Islet precursor cell (in vitro differentiated cells): ENCODE measurements at places on chromosomes 12 and 14.
A peak's percentile ranks its signal among the peaks of the same experiment; 100 is the strongest.

- no peak for DNase-seq
Observed at GRCh38 chr12:45915405-45915804, 75.0 kb downstream of the SCAF11 start.

DNA sequence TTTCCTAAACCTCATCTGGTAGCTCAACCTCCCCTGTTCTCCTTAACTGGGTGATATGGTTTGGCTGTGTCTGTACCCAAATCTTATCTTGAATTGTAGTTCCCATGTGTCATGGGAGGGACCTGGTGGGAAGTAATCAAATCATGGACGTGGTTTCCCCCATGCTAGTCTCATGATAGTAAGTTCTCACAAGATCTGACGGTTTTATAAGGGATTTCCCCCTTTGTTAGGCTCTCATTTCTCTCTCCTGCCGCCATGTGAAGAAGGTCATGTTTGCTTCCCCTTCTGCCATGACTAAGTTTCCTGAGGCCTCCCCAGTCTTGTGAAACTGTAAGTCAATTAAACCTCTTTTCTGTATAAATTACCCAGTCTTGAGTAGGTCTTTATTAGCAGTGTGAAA lies 19.5 kb downstream of the COX16 start:
- DNase-seq, result no peak

- no peak for DNase-seq
Observed at GRCh38 chr12:53950789-53951576, 3.7 kb upstream of the HOXC12 start.

DNA sequence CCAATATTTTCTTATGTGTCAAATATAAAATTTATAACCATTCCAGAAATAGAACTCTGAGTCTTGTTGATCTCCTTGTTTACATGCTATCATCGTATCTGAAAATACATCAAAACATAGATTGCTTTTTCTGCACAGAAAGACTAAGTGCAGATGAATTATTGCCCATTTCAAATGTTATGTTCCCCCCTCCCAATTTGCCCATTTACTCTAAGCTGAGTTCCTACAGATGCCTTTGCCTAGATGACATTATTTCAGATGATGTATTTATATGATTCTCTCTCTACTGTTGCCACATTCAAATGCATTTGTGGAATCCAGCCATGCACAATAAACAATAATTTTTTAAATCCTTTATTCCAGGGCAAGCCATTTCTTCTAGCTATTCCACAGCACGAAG lies 810.1 kb upstream of the MGAT4C start:
- no peak for DNase-seq

DNA sequence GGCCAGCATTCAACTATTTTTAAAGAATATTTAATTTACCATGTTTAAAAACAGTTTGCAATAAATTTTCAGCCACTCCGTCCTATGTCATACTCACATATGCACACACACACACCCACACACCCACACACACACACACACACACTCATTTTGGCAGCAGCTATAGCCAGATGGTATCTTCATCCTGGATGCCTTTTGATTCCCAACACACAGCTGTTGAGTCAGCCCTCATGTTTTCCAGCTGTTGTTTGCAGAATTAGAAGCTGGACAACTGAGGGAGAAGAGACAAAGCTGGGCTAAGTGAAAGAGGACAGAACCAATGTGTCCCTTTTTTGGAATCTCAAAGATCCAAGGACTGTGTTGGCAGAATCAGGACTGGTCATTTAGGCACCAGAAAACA lies 80.0 kb upstream of the EGLN3 start:
- DNase-seq, result no peak

DNA sequence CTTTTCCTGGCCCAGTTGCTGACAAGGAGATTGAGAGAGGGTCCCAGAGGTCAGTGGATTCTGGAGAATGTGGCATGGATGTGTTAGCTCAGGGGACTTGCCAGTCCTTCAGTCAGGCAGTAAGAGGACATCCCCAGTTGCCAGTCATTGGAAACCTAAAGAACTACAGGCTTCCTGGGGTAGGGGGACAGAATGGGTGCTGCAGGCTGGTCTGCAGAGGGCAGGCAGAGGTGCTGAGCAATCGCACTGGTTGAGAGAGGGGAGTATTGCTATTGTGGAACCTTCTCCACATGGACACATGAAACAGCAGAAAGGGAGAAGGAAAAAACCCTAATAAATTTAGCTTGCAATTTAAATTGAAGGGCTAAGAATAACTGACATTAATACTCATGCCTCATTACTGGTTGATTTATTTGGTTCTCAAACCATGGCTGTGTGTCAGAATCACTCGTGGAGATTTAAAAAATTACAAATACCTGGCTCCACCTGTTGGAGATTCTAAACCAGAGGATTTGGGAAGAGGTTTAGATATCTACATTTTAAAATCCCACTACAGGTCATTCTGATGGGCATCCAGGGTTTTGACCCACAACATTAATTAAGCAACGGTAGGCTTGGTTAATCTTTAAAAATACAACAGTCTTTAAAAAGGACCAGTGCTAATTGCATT lies 71.2 kb upstream of the SLC38A2 start:
- no peak for DNase-seq

DNA sequence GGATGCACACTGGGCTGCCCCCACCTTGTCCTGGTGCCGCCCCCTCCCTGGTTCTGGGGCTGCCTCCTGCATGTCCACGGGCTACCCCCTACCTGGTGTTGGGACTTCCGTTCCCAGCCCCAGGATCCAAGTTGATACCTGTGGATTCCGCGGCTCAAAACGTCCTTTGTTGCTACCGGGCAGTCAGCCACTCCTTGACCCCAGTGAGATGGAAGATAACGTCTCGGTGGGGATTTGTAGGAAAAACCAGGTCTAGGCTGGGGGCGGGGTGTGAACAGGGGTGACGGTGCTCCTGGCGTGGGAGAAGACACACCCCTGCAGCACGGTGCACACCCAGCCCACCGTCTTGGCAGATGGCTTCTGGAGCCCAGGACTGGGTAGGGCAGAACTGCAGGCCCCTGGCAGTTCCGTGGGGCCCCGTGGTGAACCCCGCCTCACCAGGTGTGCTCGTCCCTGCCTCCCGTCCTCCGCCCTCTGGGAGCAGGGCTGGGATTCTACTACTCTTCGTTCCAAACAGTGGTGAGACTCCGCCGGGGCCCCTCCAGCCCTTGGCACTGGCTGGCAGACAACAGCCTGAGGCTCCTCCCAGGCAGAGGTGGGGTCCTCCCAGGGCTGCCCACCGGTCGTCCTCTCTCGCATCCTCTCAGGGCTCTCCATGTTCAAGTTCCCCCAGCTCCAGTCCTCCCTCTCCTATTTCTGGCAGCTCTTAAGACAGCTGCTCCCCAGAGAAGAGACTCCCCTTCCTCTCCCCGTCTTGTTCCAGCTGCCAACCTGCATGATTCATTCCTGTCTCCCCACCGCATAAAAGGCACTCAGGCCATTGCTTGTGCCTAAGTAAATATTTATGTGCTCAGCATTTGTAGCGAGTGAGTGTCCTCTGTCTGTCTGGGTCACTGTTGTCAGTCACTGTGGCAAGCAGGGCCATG lies 75.5 kb downstream of the FBXL14 start:
- peak; percentile 77 for DNase-seq

- DNase-seq, result no peak
Observed at GRCh38 chr14:99936738-99937474, 128.3 kb upstream of the EVL start.

GRCh38 chr12:33771889-33772288 lies 250.4 kb upstream of the ALG10 start:
- DNase-seq, result no peak

- DNase-seq, result peak; percentile 84
Observed at GRCh38 chr12:57604992-57605810, 577 bp downstream of the DTX3 start.

- no peak for DNase-seq
Observed at GRCh38 chr14:66758031-66758613, 250.2 kb downstream of the GPHN start.

- DNase-seq, result peak; percentile 84
Observed at GRCh38 chr12:2959505-2960389, 550 bp downstream of the TEAD4 start.

GRCh38 chr12:122966743-122967550 lies 684 bp upstream of the ABCB9 start:
- DNase-seq, result no peak

GRCh38 chr14:75499084-75499875 lies 23.0 kb upstream of the BATF start:
- no peak for DNase-seq

DNA sequence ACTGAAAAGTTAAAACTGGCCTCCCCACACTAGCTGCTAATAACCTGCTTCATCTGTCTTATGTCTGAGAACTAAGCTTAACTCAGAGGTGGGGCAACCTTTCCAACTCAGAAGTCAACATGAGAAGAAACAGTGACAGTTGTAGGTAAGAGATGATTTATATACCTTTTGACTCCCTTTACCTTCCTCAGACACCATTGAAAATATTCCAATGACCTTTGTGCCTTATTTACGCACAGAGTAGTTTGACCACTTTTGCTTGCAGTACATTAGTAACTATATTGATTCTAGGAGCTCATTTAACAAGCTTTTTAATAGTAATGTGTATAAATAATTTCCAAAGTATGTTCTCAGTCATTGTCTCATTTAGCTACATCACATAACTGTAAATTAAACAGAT lies 77.6 kb downstream of the ALX1 start:
- no peak for DNase-seq

DNA sequence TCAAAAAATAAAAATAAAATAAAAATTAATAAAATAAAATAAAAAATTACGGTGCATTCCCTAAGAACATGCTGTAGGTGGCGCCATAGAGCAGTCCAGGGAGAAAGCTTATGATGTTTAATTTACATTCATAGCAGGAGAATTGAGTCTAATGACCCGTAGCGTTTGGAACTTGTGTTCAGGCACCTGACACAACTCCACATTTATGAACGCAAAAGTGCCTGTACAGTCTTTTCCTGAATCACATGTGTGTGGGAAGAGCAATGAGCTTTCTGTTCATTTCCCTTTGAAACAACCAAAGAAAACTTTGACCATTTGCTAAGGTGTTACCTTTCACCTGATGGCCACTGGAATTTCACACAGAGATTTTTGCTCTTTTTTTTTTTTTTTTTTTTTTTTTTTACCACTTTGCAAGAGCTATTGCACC lies 60.6 kb upstream of the KCNA1 start:
- peak; percentile 16 for DNase-seq

DNA sequence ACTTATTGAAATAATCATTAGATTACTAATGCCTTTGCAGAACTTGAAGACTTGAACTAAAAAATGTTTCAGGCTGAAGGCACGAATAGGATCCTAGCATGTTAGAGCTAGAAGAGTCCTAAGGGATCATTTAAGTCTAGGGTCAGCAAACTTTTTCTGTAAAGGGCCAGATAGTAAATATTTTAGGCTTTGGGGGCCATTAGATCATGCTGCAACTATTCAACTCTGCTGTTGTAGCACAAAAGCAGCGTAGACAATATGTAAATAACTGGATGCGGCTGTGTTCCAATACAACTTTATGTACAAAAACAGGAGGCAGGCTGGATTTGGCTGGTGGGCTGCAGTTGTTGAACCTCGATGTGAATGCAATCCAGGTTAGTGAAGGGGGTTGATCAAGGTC lies 221.7 kb downstream of the ATP23 start:
- DNase-seq, result no peak

GRCh38 chr14:50667684-50667995 lies 466 bp downstream of the SAV1 start:
- DNase-seq, result no peak

GRCh38 chr12:1851151-1851701 lies 30.9 kb downstream of the LRTM2 start:
- DNase-seq, result peak; percentile 5

GRCh38 chr14:71138448-71139293 lies 231.4 kb downstream of the PCNX1 start:
- DNase-seq, result peak; percentile 62

DNA sequence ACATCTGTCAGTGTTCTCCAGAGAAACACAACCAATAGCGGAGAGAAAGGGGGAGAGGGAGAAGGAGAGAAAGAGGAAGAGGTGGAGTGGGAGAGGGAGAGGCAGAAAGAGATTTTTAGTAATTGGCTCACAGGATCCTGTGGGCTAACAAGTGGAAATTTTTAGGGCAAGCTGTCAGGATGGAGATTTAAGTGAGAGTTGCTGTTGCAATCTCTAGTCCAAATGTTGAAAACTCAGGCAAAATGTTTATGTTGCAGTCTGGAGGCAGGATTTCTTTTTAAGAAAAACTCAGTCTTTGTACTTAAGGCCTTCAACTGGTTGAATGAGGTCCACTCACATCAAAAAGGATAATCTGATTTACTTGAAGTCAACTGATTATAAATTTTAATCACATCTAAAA lies 12.5 kb upstream of the GLIPR1L2 start:
- DNase-seq, result no peak

GRCh38 chr12:52692254-52692653 lies 11.1 kb downstream of the KRT77 start:
- peak; percentile 80 for DNase-seq

DNA sequence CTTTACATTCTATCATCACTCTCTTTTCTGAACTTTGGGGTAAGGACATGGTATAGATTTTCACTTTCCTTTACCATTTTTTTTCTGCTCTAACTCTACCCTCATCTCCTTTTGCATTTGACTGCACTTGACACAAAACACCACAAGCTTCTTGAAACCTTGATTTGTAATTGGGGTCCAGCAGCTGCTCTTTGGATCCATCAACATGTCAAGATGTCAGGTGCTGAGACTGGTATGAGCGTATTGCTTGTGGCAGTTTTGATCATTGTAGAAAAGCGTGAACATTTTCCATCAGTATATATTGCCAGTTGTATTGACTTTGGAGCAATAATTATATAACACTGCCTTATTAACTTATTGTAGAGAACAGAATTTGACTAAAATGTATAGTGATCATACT lies 838.6 kb downstream of the TRHDE start:
- no peak for DNase-seq

DNA sequence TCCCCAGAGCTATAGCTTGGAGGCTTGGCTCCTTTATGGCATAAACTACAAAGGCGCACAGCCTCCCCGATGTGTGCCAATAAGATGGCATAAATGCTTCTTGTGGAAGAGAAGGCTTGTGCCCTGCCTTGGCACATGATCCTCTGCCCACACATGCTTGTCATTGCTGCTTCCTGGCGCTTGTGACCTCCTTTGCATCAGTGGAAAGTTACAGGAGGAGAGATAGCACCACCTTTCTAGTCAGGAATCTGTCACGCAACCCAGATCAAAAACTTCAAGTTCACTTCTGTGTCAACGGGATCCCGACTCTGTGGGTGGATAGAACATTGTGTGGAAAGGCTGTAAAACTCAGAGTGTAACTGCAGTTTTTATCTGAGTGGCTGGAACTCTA lies 183.8 kb upstream of the HIF1A start:
- DNase-seq, result no peak

- no peak for DNase-seq
Observed at GRCh38 chr14:30884901-30885300, 10.5 kb downstream of the COCH start.

- DNase-seq, result no peak
Observed at GRCh38 chr12:68236421-68237059, 10.9 kb upstream of the IL26 start.

GRCh38 chr14:65371784-65372183 lies 40.7 kb upstream of the FUT8 start:
- DNase-seq, result no peak
